ENCODE measurements at places on chromosomes 12 and 14.
A peak's percentile ranks its signal among the peaks of the same experiment; 100 is the strongest.

DNA sequence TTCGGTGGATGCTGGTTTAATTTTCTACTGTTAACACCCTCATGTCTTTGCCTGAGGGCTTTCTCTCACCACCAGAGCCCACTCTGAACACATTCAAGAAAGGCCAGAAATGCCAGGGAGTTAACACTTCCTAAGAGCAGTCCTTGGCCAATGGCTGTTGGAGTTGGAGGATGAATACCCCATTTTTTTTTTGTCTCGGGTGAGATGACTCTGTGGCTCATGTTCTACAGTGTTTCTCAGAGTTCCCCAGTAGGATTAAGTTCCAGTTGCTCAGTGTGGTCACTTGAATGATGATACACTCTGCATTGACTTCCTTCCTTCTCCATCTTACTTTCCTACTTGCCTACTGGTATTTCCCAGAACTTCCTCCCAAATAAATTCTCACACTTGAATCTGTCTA lies 65.8 kb downstream of the FOS start:
- DNase-seq: no peak

- no peak for DNase-seq
Observed at GRCh38 chr14:68047906-68048305, 228.3 kb downstream of the RAD51B start.

DNA sequence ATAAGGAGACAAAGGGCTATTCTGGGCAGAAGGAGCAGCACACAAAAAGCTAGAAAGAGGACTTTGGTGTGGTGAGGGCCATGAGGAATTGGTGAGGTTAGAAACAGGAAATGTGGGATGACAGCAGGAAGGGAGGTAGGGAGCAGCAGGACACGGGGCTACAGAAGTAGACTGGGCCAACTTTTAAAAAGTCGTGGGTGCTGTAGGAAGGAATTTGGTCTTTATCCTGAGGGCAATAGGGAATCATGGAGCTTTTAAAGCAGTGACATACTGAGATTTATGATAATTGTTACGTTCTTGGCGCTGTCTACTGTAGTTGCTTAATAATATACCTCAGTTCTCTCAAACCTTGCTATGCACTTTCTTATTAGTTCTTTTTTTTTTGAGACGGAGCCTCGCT lies 8.2 kb upstream of the CHURC1 start:
- no peak for DNase-seq

DNA sequence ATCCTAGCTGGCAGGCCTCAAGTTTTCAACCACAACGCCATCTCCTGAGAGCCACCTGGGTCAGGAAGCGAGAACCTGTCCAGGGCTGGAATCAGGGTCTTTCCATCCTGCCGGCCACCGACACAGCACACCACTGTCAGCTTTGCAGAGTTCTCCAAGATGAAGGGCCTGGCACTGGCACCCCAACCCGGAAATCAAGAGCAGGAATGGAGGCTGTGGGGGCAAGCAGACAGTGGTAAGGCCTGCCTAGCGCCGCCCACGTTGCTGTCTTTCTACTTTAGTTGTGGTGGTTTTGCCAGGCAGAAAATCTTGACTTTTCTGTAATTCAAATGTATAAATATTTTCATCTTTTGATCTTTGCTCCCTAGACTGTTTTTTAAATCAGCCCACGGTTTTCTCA lies 90.7 kb downstream of the ITPK1 start:
- no peak for DNase-seq

DNA sequence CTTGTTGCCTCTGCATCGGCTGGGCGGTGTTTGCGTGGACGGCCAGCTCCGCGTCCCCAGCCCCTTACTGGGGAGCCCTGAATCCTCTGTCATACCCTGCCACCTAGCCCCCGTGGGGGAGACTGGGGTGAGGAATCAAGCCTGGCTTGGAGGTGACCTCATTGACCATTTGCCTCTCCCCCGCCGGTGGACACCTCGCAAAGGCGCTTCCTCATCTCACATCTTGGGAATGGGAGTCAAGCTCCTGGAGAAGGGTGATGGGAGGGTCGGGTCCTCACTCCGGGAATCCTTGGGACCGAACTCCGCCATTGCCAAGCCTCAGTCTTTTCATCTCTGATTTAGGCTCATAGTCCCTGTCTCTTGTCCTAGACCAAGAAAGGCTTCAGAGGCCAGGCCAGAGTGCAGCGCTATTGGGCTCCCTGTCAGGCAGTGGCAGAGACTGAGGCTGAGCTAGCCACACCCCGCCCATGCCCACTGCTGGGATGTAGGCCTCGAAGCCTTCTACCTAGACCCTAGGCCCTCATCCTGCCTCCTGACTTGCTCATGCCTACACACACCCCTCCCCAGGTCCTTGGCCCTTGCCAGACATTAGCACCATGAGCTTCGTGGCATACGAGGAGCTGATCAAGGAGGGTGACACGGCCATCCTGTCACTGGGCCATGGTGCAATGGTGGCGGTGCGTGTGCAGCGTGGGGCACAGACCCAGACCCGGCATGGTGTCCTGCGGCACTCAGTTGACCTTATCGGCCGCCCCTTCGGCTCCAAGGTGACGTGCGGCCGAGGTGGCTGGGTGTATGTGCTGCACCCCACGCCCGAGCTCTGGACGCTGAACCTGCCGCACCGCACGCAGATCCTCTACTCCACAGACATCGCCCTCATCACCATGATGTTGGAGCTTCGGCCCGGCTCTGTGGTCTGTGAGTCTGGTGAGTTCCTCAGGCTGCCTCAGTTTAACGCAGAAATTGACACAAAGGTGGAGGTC lies 678 bp downstream of the TRMT61A start:
- DNase-seq: no peak

DNA sequence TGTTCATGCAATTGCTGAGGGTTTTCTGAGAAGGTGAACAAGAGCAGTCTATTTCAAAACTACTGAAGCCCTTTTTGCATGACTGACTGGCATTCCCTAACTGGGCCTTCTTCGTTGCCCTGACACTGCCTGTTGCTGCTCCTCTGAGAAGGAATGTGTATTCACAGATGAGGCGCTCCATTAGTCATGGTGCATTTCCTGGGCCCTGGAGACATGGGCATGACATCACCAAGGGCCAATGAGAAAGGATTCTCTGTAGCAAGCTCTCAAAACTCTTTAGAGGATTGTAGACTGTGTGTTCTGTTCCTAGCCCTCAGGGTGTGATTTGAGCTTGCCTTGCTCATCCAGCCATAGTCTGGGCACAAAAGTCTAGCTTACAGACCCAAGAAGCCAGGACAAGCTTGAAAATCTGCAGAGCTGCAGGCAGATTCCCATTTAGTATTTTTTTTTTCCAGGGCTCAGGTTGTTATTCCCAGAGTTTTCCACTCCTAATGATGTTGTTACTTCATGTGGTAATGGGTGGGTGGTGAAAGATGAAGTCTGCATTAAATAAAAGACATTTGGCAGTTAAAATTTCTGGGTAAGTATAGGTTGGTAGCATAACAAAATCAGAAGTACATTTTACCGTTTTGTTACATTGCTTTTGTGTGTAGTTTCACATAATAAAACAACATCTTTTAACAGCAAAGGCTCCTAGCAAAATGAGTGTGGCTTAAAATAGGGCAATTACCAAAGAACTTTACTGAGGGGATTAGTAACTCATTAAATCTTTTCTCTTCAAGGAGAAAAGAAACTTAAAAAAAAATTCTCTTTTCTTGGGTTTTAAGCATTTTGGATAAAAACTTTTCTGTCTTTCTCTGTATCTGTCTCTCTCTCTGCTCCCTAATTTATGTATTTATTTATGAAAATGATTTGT lies 318.4 kb downstream of the RAD51B start:
- no peak for DNase-seq

- no peak for DNase-seq
Observed at GRCh38 chr12:105640761-105641160, 310.3 kb downstream of the C12orf75 start.

DNA sequence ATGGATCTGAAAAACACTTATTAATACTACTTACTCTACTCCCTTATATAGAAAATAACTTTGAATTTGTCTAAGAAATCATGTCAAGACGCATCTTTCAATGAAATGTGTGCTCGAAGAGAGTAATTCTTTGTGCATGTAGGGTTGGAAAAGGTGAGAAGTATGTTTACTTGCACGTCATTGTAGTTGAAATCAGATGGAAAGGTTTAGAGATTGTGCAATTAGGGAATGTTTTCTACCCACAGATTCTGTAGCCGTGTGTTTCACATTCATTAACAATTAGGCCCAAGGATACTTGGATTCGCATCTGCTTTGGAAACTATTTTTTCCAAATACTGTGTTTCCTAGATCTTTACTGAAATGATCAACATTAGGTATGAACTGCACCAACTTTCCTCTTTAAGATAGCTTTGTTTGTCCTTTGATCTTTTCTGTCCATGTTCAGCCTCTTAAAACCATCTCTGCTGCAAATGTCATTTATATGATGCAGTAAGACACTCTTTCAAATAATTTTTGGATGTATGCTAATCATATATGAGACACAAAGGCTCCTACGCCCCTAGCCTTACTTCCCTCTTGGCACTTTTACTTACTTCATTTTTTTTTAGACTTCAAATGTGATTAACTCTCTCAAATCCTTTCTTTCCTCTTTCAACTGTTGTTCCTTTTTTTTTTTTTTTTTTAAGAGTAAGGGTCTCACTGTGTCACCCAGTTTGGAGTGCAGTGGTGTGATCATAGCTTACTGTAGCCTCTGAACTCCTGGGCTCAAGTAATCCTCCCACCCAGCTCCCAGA lies 58.0 kb upstream of the PSMA6 start:
- no peak for DNase-seq

GRCh38 chr14:95041477-95042020 lies 115.8 kb downstream of the DICER1 start:
- no peak for DNase-seq

GRCh38 chr12:82019533-82019932 lies 260.4 kb upstream of the PPFIA2 start:
- DNase-seq: no peak

DNA sequence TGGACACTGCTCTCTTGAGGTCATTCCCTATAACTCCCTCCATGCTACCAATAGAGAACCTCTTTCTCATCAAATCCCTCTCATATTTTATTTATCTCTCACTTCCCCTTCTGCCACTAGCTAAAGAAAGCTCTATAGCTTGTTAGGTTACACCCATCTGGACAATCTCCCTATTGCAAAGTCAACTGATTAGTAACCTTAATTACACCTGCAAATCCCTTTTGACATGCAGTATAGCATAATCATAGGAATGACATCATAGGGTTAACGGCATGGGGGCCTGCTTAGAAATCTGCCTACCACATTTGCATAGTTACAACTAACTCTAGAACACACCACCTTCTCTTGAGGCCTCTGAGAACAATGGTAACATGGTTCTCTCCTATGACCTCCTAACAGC lies 181.2 kb downstream of the EMP1 start:
- no peak for DNase-seq

DNA sequence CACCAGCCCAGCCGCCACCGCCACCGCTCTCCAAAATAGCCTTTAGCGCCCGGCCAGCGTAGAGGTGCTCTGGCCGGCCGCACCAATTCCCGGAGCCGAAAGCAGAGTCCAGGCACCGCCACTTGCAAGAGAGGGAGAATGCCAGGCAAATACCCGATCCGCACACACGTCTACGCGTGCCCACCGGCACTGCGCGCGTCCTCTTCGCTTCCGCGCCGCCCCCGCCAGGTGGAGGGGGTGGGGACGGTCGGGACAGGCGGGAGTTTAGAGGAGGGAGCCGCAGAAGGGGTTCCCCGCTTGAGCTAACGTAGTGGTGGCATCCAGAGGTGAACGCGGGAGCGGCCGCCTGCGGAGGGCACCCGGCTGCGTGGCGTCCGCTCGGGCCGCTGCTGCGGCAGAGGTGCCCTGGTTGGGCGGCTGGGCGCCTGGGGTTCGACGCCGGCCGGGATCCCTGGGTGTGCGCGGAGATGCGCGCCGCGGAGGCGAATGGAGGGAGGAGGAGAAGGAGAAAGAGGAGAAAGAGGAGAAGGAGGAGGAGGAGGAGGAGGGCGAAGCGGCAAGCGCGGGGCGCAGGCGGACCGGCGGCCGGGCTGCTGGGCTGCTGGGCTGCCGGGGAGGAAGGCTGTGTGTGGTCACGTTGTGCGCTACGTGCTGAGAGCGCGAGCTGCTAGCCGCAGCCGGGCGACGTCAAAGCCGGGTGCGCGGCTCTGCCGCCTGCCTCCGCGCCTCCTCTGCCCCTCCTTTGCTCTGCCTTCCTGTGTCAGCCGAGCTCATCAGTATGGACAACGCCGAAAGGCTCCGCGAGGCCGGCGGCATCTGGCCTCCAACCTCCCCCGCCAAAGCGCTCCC lies at the start of gene MDGA2:
Gene MDGA2, minus strand, starts transcription at position 140 of the 849 bp plus-strand sequence.
- peak; percentile 47 for DNase-seq

GRCh38 chr12:123571343-123571813 lies 13.0 kb upstream of the TMED2 start:
- DNase-seq: peak; percentile 80

- DNase-seq: no peak
Observed at GRCh38 chr12:127810041-127810440, 456.9 kb upstream of the TMEM132C start.

GRCh38 chr12:131047789-131048610 lies 94.3 kb downstream of the ADGRD1 start:
- DNase-seq: no peak
